ENCODE measurements at places on chromosomes 2 and 18.

GRCh38 chr2:118720866-118721265 is 126.6 kb downstream of the EN1 start:
- no peak for DNase-seq

- no peak for DNase-seq
Observed at GRCh38 chr18:50439460-50440015, 64.7 kb downstream of the SKA1 start.

DNA sequence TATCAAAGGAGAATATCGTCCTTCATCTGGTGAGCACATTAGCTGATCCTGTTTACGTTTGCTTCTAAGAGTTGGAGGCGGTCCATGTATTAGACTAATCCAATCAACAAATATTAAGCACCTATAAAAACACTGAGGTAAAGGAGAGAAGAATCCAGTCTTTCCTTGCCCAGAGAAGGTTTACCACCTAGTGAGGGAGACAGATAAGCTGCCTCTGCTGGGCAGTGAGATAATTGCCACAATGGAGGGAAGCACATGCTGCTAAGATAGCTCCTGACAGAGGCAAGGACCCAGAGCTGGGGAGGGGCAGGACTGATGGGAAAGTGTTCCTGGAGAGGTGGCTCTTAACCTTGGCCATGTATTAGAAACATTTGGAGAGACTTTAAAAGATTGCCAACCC is 36.7 kb upstream of the ST8SIA5 start:
- no peak for DNase-seq

DNA sequence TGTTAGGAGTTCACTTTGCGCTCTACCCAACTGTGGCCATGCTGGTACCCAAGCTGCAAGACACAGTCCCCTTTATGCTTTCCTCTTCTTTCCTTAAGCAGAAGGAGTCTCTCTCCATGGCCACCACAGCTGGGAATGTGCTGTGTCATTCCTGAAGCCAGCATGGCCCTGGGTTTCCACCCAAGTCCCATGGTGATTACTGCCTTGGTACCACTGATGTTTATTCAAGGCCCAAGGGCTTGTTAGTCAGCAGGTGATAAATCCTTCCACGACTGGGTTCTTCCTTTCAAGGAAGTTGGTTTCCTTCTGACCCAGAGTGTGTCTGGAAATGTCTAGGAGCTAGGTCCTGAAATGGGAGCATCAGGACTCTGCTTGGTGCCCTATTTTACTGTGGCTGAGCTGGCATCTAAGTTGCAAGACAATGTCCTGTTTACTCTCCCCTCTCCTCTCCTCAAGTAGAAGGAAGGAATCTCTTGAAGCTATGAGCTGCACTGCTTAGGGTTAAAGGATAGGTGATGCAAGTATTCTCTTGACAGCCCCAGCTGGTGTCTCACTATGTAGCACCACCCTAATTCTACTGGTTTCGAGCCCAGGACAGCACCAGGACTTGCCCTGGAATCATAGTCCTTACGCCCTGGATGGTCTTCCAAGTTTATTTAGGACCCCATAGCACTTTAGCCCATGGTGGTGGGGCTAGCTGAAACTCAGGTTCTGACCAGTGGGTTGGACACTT is 18.7 kb upstream of the NUP35 start:
- DNase-seq = no peak

- no peak for DNase-seq
Observed at GRCh38 chr2:21916934-21917522, 793.3 kb downstream of the TDRD15 start.

DNA sequence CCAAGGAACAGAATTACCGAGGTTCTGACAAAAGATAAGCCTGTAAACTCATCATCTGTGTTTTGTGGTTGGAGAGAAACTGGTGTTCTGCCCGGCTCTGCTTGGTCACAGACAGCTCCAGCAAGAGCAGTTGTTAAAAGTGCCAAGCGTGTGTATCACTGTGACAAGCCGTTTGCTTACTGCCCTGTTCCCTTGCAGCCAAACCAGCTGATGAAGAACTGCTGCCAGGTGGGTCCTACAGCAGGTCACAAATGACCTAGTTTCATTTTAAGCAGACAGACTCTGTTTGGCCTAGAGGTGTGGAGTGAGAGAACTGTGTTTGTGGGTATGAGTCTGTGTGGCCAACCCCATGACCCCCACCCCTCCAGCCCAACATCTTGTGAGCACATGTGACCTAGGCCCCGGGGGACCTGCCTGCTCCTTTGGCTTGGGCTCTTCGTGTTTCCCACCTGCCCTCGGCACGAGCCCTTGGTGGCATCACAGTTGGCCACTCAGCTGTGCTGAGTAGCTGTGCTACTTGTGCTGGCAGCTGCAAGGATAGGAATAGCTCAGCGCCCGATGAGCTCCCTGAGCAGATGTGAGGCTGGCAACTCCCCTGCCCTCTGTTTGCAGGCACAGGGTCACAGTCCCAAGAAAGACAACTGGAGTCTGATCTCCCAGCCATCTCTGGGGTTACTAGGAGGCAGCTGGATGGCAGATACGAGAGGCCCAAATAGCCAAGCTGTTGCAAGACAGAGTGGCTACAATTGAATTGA is 9.7 kb downstream of the OXER1 start:
- DNase-seq = no peak
